T-helper 2 cell treated with Interferon-gamma antibody and Interleukin-4, amounts not matched to agents 100 ng/mL and 5 ng/mL, for 36 hours (primary cell): ENCODE measurements at places on chromosomes 1 and 21. TPM values are rescaled to one million over a fixed set of nuclear protein-coding genes. Genes with fewer than 3 reads are reported as not detected.

Gene SPATA1
- total RNA-seq = 1.0 and 1.8 TPM in 2 replicates

Gene TAS1R1
- not detected in 2 replicates for total RNA-seq

Gene TIAM1
- total RNA-seq = 41.5 and 42.3 TPM in 2 replicates

Gene SELP
- total RNA-seq = 0.18 and 0.52 TPM in 2 replicates

Gene GRHL3
- total RNA-seq = not detected in 2 replicates

Gene PTGER3
- 3.9 and 4.2 TPM in 2 replicates for total RNA-seq

Gene HSD11B1
- total RNA-seq = 0.36 and 0.61 TPM in 2 replicates

Gene PADI2
- total RNA-seq = 0.11 and 0.14 TPM in 2 replicates

Gene RPTN
- not detected in 2 replicates for total RNA-seq

Gene CYP2J2
- 1.0 and 1.1 TPM in 2 replicates for total RNA-seq

Gene CHI3L2
- total RNA-seq = 8.0 and 9.1 TPM in 2 replicates

Gene HES3
- total RNA-seq = not detected in 2 replicates

Gene MRPL20
- total RNA-seq = 123 and 133 TPM in 2 replicates

Gene CELA3A
- total RNA-seq = not detected in 2 replicates
